ENCODE measurements at places on chromosomes 12 and 14.

GRCh38 chr12:55585817-55586216 lies 13.5 kb downstream of the OR2AP1 start:
- no peak for DNase-seq

- no peak for DNase-seq
These were observed 999 bp upstream of the DCAF4 start for GRCh38 chr14:72925171-72925759.

- no peak for DNase-seq
These were observed 303 bp downstream of the PUS7L start for GRCh38 chr12:43758247-43758727.

- DNase-seq = no peak
These were observed 32.0 kb downstream of the DAO start for GRCh38 chr12:108911915-108912314.

DNA sequence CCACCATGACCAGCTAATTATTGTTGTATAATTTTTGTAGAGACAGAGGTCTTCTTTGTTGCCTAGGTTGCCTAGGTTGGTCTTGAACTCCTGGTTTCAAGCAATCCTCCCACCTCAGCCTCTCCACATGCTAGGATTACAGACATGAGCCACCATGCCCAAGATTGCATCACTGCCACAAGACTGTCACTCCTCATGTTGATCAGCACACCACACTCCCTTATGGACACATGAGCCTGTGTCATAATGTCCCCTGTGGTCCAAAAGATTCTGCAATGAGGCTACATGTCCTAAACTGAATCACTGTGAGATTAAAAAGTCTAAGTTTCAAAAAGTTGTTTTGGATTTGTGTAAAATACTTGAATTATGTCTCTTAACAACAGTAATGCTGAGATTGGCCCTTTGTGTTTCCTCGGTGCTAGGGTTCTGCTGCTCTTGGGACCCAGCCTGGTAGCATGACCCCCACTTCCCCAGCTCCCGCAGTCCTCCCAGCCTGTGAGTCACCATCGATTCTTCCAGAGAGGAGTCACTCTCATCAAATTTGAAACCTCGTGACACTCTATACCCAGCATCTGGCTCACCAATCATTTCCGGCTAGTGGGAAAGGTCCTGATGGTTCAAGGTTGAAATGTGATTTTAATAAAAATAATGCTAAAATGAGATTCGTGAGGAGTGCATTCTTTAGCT lies 890.9 kb downstream of the VRK1 start:
- DNase-seq = no peak

DNA sequence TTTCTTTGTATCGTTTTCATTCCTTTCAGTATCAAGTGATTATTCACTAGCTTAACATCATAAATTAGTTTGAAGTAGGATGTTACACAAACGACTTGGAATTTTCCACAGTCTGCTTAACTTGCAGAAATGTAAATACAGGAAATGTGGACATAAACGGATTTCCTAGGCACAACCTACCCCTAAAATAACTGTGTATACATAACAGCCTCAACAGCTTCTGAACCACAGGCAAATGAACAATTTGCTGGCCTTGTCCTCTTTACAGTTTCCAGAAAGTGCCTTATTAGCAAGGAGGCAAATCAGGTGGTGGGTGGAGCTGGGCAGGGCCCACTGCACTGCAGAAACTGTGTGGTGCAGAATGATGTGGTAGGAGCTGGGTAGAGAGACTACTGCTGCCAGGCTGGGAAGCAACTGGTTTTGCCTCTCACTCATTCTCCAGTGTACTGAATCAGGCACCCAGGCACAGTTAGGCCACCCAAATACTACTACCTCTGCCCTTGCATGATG lies 14.1 kb downstream of the DRAM1 start:
- no peak for DNase-seq

GRCh38 chr12:104720339-104721038 lies 237.6 kb downstream of the SLC41A2 start:
- DNase-seq = peak; percentile 83

DNA sequence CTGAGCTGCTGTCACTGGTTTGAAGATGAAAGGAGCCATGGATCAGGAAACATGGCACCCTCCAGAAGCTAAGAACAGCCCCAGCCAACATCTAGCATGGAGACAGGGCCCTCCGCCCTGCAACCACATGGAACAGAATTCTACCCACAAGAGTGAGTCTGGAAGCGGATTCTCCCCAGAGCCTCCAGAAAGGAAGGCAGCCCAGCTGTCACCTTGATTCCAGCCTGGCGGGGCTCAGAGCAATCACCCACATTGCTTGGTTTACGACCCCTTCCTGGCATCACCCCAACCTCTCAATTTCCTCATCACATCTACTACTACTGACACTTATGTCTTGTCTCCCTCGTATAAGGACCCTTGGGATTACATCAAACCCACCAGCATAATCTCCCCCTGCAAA lies 38.5 kb downstream of the OAS2 start:
- no peak for DNase-seq

GRCh38 chr12:29591140-29592020 lies 93.9 kb upstream of the OVCH1 start:
- DNase-seq = no peak

- DNase-seq = peak; percentile 15
These were observed 40.0 kb upstream of the PCNX4 start for GRCh38 chr14:60051721-60052221.

- DNase-seq = peak; percentile 8
These were observed 302 bp downstream of the CCDC38 start for GRCh38 chr12:95942101-95942523.

GRCh38 chr12:89239534-89239933 lies 112.8 kb downstream of the DUSP6 start:
- DNase-seq = no peak

All from activated CD4-positive, alpha-beta T cell treated with anti-CD3 and anti-CD28 coated beads, Interleukin-2, amount 10 ng/mL, durations not matched to agents 7 days and 5 days (primary cell).